Colonic mucosa (tissue), 4 donors: ENCODE measurements at places on chromosomes 7 and 10. TPM values are rescaled to one million over a fixed set of nuclear protein-coding genes. Genes with fewer than 3 reads are reported as not detected.

- no peak overlapping the region for H3K4me3 ChIP-seq
- no peaks in the 10 kb centered on the region for H3K27me3 ChIP-seq
- H3K27ac ChIP-seq, result no peak overlapping the region
- no peak for DNase-seq
- no peaks in the 10 kb centered on the region for H3K4me1 ChIP-seq
- H3K36me3 ChIP-seq, result no peaks in the 10 kb centered on the region
Measured at GRCh38 chr10:35413985-35414861, 77.9 kb downstream of the CCNY start.

SCIN gene
- 20.8 TPM for total RNA-seq

PAX4 gene
- 0.88 TPM for total RNA-seq

C7orf57 gene
- not detected for total RNA-seq

GRCh38 chr7:132009778-132010177 is 453.4 kb upstream of the PODXL start:
- no peaks in the 10 kb centered on the region for H3K27me3 ChIP-seq
- H3K27ac ChIP-seq, result no peak overlapping the region
- H3K4me1 ChIP-seq, result no peaks in the 10 kb centered on the region
- no peaks in the 10 kb centered on the region for H3K36me3 ChIP-seq
- DNase-seq, result peak; percentile 52

HYCC1 gene
- total RNA-seq, result 10.8 TPM

NME8 gene
- not detected for total RNA-seq

PON3 gene
- total RNA-seq, result 3.5 TPM

GRCh38 chr10:80486785-80487420 is 32.8 kb downstream of the TSPAN14 start:
- H3K36me3 ChIP-seq, result no peaks in the 10 kb centered on the region
- H3K27ac ChIP-seq, result peak overlapping the region; percentile 3
- no peak overlapping the region for H3K4me3 ChIP-seq
- no peak for DNase-seq

AQP1 gene
- total RNA-seq, result 33.9 TPM

INA gene
- total RNA-seq, result 1.4 TPM

- H3K4me1 ChIP-seq, result no peaks in the 10 kb centered on the region
- no peak overlapping the region for H3K4me3 ChIP-seq
- H3K36me3 ChIP-seq, result no peaks in the 10 kb centered on the region
- DNase-seq, result no peak
Measured at GRCh38 chr7:115260381-115260780, 338.5 kb downstream of the MDFIC start.

DNA sequence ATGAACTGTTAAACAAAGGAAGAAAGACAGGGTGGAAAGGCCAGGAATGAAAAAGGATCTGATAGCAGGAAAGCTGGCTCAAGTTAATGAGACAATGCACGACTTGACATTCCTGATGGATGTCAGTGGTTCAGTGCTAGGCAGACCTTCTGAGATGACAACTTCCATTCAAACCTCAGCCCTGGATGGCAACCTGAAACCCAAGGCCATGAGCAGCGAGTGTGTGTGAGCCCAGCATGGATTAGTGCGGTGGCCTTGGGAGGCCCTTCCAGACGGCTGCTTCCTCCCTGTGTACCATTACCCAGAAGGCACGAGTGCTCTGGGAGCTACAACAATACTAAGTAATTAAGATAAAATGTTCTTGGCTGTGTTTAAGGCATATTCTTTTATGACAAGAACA is 18.8 kb downstream of the TRIL start:
- no peaks in the 10 kb centered on the region for H3K36me3 ChIP-seq
- no peak for DNase-seq
- no peaks in the 10 kb centered on the region for H3K27me3 ChIP-seq
- no peak overlapping the region for H3K27ac ChIP-seq
- H3K4me1 ChIP-seq, result no peaks in the 10 kb centered on the region
- no peak overlapping the region for H3K4me3 ChIP-seq
